ENCODE measurements at places on chromosomes 16 and 17.

- DNase-seq: no peak
Measured at GRCh38 chr17:4740584-4740983, 856 bp upstream of the CXCL16 start.

GRCh38 chr16:64343061-64343819 lies 778.6 kb downstream of the CDH11 start:
- DNase-seq: no peak

GRCh38 chr17:2106308-2106955 lies 51.5 kb downstream of the HIC1 start:
- no peak for DNase-seq

GRCh38 chr16:83579436-83579835 lies 228.3 kb upstream of the HSBP1 start:
- no peak for DNase-seq

DNA sequence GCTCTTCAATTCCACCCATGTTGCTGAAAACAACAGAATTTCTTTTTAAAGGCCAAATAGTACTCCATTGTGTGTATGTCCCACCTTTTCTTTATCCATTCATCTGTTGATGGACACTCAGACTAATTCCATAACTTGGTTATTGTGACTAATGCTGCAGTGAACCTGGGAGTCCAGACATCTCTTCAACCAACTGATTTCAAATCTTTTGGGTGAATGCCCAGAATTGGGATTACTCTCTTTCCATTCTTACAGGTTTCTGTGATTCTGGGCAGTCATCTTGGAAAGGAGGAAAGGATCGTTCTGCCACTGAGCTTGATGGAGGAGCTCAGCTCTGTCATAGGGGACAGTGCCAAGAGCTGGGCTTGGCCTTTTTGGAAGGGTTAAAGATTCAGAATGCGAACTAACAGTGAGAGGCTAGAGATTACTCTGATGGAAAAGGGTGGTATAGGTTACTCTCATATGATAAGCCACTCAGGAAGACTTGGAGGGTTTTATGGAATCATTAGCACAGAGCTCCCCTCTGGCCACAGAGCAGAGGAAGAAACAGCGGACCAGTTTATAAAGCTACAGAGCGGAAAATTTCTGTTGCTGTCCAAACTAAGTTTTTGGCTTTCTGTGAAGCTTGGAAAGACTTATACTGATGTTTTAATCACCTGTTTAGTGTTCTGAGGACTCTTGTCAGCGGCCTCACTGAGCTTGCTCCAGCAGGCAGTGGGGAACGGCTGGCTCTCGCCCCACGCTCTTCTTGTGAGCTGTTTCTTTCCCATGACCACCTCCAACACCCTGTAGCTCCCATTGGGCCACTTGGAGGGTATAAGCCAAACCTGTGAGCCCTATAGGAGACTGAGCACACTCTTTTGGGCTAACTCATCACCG lies 48.3 kb downstream of the HIC1 start:
- no peak for DNase-seq

DNA sequence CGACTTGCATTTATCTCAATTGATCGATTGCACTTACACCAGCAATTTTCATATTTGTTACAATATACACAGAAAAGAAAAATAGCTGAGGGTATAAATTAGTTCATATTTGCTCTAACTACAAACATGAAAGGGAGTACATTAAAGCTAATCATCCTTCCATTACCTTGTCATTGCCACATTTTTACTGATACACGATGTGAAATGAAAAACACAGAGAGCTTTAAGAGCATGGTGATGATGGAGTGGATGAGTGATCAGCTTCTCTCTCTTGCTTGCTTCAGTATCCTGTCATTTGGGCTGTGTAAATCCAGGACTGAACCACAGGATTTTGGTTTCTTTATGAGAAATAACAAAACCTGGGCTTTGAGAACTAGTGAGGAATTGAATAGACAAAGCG lies 1207.5 kb upstream of the GOT2 start:
- DNase-seq: no peak

GRCh38 chr17:68707031-68707430 lies 105.9 kb upstream of the FAM20A start:
- DNase-seq: no peak

Measured in activated CD4-positive, alpha-beta T cell treated with anti-CD3 and anti-CD28 coated beads, Interleukin-10, Interleukin-2, amounts not matched to agents 100 ng/mL and 50 ng/mL, durations not matched to agents 16 hours and 8 hours (primary cell).